ENCODE measurements at places on chromosomes 1 and 21.

DNA sequence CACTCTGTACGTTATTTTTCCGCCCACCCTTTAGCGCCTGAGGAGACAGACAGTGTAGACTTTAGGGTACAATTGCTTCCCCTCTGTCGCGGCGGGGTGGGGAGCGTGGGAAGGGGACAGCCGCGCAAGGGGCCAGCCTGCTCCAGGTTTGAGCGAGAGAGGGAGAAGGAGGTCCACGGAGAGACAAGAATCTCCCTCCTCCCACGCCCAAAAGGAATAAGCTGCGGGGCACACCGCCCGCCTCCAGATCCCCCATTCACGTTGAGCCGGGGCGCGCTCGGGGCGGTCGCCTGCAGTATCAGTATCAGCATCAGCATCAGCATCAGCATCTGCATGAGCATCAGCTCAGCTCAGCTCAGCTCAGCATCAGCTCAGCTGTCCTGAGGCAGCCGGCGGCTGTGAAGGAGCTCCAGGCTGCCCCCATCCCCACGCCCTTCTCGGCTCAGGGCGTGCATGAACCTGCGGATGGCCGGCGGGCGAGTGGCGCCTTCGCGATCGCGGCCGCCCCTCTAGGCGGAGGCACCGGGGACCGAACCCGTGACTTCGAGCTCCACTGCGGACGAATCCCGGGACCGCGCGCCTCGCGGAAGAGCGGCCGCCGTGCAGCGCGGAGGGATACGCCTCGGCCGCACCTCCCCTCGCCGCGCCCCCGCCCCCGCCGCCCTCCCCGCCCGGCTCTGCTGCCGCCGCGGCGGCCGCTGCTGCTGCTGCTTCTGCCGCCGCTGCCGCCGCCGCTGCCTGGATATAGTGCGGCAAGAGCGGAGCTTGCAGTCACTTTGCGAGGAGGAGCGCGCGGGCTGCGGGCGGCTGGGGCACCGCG lies at the start of gene NCAM2:
NCAM2 (plus strand) TSS at position 774 of the 820 bp plus-strand sequence.
- peak; percentile 57 for DNase-seq

DNA sequence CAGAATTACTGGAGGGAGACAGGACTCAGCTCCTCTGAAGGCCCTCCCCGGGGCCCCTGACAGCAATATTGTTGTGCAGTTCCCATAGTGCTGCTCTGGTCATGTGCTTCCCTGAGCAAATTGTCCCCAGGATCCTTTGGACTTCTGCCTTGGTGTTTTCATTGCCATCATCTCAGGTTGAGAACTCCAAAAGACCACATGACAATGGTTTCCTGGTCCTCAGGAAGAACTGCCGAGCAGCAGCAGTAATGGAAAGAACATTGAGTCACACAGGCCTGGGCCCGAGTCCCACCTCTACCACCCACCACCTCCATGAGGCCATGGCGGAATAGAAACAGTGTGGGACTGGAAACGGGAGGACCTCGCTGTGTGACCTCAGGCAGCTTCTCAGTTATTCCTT lies 6.3 kb upstream of the CTTNBP2NL start:
- DNase-seq, result no peak

GRCh38 chr1:152436593-152437496 lies 22.8 kb upstream of the CRNN start:
- no peak for DNase-seq

DNA sequence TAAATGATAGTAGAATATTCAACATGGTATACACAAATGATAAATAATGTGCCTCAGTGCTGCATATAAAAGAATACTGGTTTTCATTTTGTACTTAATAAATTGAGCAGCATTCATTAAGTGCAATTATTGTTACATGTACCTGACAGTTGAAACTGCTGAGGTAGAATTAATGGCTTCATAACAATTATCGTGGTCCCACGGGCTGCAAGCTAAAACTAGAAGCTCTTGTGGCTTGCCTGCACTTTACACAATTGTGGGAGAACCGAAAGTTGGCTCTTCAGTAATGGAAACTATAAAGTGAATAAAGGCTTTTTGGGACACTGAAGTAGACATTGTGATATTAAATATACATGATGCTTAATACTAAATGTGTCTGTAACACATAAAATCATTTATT lies 23.2 kb downstream of the INSL5 start:
- DNase-seq, result no peak

DNA sequence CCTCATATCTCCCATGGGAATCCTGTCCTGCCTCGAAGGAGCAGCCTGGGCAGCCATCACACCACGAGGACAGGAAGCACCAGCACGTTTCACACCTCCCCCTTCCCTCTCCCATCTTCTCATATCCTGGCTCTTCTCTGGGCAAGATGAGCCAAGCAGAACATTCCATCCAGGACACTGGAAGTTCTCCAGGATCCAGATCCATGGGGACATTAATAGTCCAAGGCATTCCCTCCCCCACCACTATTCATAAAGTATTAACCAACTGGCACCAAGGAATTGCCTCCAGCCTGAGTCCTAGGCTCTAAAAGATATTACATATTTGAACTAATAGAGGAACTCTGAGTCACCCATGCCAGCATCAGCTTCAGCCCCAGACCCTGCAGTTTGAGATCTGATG lies 8.7 kb downstream of the SLAMF8 start:
- no peak for DNase-seq

GRCh38 chr21:36887963-36888362 lies 78.5 kb downstream of the HLCS start:
- no peak for DNase-seq

DNA sequence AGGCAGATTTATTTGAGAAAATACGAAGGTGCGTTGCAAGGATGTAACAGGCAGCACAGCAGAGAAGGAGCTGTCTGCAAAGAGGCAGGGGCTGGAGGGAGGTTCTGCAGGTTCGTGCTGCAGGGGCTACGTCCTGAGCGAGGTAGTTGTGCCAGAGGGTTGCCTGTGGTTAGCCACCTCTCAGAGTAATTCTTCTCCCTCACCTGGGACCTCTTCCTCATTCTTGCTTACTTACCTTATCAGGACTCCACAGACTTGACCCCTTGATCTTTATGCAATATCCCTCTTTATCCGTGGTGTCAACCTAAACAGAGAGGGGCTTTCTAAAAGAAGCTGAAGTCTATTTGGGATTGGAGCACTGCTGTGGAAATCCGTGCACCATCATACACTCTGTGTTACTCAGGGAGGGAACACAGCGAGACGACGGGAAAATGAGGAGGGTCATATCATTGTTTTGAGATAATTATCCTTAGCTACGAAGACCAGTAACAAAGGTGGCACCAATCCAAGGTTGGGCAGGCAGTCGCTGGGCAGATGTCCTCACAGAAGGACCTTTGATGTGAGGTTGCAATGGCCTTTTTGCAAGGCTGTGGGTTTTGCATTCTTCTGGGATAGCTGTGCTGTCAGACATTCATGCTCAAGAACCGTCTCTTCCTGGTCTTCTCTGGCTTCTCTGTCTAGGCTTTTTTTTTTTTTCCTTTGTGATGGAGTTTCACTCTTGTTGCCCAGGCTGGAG lies 82.8 kb downstream of the WDR4 start:
- DNase-seq, result no peak

DNA sequence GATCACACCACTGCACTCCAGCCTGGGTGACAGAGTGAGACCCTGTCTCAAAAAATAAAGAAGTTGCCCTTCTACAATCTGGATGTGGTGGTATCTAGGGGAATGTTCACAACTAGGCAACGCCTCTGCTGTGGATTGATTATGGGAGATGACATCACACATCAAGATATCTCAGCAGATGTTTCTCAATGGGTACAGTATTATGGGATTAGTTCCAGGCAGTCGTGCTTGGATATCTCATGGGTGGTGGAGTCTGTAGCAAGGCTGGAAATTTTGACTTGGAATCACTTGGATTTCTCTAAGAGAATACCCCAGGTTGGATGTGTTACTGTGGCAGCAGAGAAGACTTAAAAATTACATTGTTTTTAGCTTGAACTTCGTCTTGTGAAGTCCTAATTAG lies 7.7 kb downstream of the IFNAR2 start:
- no peak for DNase-seq

DNA sequence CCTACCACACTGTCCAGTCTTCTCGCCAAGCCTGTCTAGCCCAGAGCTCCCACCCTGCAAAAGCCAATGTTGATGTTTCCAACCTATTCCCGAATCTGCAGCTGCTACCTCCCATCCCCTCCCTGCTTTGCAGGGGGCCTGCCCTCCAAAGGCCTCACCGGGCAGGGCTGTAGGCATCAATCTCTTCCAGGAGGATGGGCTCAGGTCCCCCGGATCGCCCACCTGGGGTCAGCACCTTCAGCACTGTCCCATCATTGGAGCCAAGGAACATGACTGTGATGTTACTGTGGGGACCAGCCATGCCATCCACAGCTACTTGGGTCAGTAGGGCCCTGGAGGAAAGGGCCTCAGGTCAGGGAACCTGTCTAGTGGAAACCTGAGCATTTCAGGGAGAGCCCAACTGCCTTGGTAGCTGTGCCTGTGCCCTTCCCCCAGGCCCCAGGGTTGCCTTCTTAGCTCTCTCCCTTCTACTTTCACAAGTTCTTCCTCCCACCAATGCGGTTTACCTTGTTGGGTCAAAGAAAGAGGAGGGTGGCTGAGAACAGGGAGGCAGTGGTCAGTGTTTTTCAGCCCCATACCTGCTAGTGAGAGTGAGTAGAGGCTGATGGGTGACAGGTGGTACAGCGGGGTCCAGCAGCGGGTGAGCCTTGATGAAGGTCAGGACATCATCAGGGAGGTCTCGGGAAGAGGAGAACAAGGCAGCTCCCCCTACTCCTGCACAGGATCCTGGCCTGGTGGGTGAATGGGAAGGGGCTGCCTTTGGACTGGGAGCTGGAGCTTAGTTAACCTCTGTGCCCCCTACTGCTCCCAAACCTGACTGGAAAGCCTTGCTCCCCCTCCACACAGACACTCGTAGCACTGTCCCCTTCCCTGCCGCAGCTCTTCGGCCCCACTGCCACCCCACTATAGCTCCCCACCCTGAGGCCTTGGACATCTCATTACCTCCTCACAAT lies 10.7 kb downstream of the SEMA6C start:
- DNase-seq, result no peak

- no peak for DNase-seq
These were observed 41.1 kb downstream of the PROX1 start for GRCh38 chr1:214028649-214029406.

DNA sequence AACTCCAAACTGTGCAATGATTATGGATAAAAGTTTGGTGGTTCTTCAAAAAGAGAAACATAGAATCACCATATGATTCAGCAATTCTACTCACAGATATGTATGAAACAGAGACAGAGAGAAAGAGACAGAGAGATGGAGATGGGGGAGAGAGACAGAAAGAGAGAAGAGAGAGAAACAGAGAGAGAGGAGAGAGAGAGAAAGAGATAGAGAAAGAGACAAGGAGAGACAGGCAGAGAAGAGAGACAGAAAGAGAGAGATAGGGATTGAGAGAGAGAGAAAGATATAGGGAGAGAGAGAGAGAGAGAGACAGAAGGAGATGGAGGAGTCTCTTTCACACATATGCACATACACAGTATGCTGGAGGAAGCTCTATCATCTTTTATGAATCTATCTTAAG lies 87.8 kb downstream of the DISC1 start:
- DNase-seq, result no peak

- no peak for DNase-seq
These were observed 37.6 kb upstream of the LMO4 start for GRCh38 chr1:87291107-87291506.

- DNase-seq, result no peak
These were observed 34.1 kb downstream of the VTCN1 start for GRCh38 chr1:117176579-117176978.

DNA sequence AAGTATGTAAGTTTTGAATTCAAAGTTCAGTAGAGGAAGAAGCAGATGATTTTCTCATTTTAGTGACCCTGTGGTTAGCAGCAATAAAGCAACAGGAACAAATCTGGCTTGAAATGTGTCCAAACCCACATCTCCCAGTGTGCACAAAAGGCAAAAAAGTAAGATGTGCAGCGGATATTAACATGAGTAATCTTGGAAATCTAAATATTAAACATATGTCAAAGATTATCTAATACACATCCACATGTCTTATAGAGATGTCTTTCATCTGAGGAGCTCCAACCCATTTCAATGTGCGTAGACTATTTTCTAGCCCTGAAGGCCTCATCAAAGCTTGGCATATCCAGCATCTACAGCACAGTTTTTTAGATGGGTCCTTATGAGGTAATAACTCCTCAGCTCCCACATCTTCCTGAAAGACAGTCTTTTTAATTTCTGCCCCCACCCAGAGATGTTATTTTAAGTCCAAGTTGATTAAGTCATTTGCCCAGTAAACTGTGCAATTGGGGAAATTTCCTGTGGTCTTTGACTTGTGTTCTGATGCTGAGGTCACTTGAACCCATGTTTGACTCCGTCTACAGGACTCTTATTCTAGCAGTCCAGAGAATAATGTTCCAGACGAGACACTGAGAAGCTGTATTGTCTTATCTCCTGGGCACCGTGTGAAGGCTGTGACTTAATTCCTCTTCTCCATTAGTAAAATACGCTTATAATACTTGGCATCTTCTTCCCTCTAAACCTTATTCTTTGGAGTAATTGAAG lies 73.7 kb downstream of the LMO4 start:
- no peak for DNase-seq

- no peak for DNase-seq
These were observed 15.9 kb downstream of the SMIM12 start for GRCh38 chr1:34843392-34844251.

- DNase-seq, result no peak
These were observed 7.2 kb downstream of the GORAB start for GRCh38 chr1:170539154-170539553.

DNA sequence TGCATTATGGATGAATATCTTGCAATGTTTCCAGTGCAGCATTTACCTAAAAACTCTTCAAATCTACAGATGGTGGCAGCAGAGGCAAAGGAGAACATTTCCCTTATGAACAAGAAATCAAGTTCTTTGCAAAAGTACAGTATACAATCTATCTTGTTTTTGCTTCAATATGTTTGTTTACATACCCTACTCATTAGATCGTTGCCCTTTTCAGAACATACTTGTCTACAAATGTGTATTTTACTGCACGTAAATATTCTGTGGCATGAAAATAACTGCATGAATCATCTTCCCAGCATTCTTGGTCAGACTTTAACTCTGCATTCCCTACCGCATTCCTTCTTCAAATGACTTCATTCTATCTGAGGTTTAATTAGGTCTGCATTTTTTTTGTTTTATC lies 212.7 kb downstream of the ZP4 start:
- no peak for DNase-seq

GRCh38 chr1:72462186-72462905 lies 180.0 kb upstream of the NEGR1 start:
- DNase-seq, result no peak

Data from stimulated activated CD8-positive, alpha-beta memory T cell treated with anti-CD3 and anti-CD28 coated beads, Interleukin-4, amount 100 ng/mL, for 48 hours (primary cell).